ENCODE measurements at places on chromosomes 3 and 15.

GRCh38 chr3:194196876-194197275, 60.9 kb downstream of the HES1 start:
- no peak overlapping the region for H3K27ac ChIP-seq
- no peak overlapping the region for H3K4me3 ChIP-seq
- no peaks in the 10 kb centered on the region for H3K36me3 ChIP-seq
- H3K27me3 ChIP-seq, result no peaks in the 10 kb centered on the region

DNA sequence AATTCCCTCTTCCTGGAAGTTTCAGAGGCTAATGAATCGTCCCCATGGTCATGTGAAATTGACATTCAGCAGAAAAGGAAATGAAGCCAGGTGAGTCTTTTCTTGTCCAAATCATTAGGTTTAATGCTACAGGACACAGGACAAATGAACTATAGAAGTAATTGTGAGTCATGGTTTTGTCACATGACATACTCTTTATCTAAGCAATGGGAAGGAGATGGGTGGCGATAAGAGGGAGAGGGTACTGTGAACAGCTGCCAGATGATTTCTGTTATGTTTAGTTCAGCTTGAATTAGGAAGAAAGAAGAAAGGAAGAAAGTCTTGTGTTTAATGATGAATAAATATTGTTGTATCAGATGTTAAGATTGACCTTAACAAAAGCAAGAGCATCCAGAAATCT, 515.4 kb upstream of the ZNF717 start:
- no peak overlapping the region for H3K27ac ChIP-seq
- no peak overlapping the region for H3K4me3 ChIP-seq
- no peaks in the 10 kb centered on the region for H3K36me3 ChIP-seq
- H3K4me1 ChIP-seq, result no peaks in the 10 kb centered on the region
- no peaks in the 10 kb centered on the region for H3K27me3 ChIP-seq
- no peak for DNase-seq

- H3K4me3 ChIP-seq, result no peak overlapping the region
- no peaks in the 10 kb centered on the region for H3K4me1 ChIP-seq
- no peaks in the 10 kb centered on the region for H3K27me3 ChIP-seq
Measured at GRCh38 chr3:32888739-32889138, 62.7 kb upstream of the CCR4 start.

- H3K4me1 ChIP-seq, result no peaks in the 10 kb centered on the region
- H3K27me3 ChIP-seq, result no peaks in the 10 kb centered on the region
- DNase-seq, result no peak
Measured at GRCh38 chr3:46541835-46542234, 24.3 kb downstream of the LRRC2 start.

GRCh38 chr3:178618197-178618596, 82.0 kb downstream of the KCNMB2 start:
- H3K4me3 ChIP-seq, result no peak overlapping the region
- no peak overlapping the region for H3K27ac ChIP-seq
- no peaks in the 10 kb centered on the region for H3K36me3 ChIP-seq
- H3K27me3 ChIP-seq, result no peaks in the 10 kb centered on the region
- no peaks in the 10 kb centered on the region for H3K4me1 ChIP-seq

DNA sequence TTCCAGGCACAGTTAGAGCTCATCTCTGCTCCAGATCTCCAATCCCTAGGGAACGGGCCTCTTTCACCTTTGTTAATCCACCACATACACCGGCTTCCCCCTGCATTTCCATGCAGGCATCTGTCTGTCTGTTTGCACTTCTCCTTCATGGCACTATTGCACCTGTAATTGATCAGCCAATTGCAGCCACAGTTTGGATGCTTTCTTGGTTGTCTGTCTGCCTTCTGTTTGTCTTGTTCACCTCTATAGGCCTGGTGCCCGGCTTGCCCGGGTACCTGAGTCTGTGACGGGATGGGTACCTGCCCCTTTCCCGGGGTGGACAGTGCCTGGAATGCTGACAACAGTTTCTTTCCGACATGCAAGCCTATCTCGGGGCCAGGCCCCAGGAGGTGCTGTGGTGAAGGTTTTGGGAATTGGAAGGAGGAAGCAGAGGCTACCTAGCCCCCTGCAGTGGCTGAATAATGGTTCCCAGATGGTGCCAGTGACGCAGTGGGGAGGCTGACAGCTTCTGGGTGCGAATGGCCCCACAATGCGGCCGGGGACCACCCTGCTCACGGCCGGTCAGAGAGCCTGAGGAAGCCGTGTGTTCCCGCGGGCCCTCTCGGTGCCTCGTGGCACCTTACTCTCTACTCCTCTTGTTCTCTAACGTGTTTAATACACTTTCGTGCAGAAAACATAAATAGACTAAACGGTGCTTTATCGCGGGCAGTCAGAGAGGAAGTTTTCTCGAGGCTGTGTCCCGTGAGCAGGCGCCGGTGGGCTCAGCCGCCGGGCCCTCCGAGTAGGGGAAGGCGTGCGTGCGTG, 31.3 kb upstream of the RAB6B start:
- peak; percentile 24 for DNase-seq
- H3K36me3 ChIP-seq, result no peaks in the 10 kb centered on the region
- H3K27me3 ChIP-seq, result no peaks in the 10 kb centered on the region
- no peak overlapping the region for H3K27ac ChIP-seq
- H3K4me1 ChIP-seq, result peaks cover 3% of the 10 kb centered on the region
- H3K4me3 ChIP-seq, result peak overlapping the region; percentile 62

DNA sequence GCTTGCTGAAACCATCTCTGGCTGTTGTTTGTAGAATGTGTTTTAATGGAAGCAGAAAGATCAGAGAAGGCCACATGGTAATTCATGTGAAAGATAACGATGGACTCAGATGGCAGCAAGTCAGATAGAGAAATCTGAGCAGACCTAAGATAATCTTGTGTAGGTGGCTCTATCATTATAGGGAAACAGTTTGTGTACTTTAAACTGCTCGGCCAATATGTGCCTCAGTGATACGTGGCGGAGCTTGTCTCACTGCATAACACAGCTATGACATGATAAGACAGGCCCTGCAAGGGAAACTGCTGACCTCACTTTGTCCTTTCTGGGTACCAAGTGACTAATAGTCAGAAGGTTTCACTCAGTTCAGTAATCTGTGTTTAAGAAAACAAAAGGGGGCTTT, 51.0 kb downstream of the MME start:
- no peaks in the 10 kb centered on the region for H3K36me3 ChIP-seq
- no peak overlapping the region for H3K4me3 ChIP-seq
- H3K27ac ChIP-seq, result no peak overlapping the region
- no peaks in the 10 kb centered on the region for H3K4me1 ChIP-seq
- no peak for DNase-seq
- H3K27me3 ChIP-seq, result no peaks in the 10 kb centered on the region

- H3K27ac ChIP-seq, result no peak overlapping the region
- no peak overlapping the region for H3K4me3 ChIP-seq
- no peak for DNase-seq
- H3K36me3 ChIP-seq, result no peaks in the 10 kb centered on the region
- H3K27me3 ChIP-seq, result no peaks in the 10 kb centered on the region
- no peaks in the 10 kb centered on the region for H3K4me1 ChIP-seq
Measured at GRCh38 chr15:79943820-79944219, 27.2 kb downstream of the BCL2A1 start.

DNA sequence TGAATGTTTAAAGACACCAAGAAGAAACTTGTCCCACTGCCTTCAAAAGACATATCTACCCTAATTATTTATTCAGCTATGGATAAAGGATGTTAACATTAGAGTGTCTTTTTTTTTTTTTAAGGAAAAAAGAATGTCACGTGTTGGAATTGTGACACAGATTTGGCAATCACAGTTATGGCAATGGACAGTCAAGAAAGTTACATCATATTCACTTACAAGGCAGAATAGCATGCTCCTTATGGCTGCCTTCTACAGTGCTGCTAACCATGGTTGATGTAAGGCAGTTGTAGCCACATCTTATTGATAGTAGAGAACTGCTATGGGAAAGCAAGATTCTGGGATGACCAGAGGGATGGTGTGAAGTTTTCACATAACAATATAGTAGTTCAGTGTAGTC, 128.8 kb upstream of the ZBTB20 start:
- no peaks in the 10 kb centered on the region for H3K36me3 ChIP-seq
- no peaks in the 10 kb centered on the region for H3K4me1 ChIP-seq
- no peaks in the 10 kb centered on the region for H3K27me3 ChIP-seq
- no peak for DNase-seq
- no peak overlapping the region for H3K27ac ChIP-seq
- H3K4me3 ChIP-seq, result no peak overlapping the region

- H3K4me3 ChIP-seq, result no peak overlapping the region
- no peaks in the 10 kb centered on the region for H3K27me3 ChIP-seq
- H3K4me1 ChIP-seq, result no peaks in the 10 kb centered on the region
- H3K36me3 ChIP-seq, result no peaks in the 10 kb centered on the region
- peak; percentile 85 for DNase-seq
Measured at GRCh38 chr3:42831321-42831713, 22.1 kb downstream of the ACKR2 start.

All from testis (tissue), 5 donors.